ENCODE measurements at places on chromosomes 12 and 14.

- peak; percentile 67 for DNase-seq
These were observed 6.4 kb upstream of the ZNF385A start for GRCh38 chr12:54390668-54391551.

GRCh38 chr12:92432724-92433441 is 269.9 kb upstream of the PLEKHG7 start:
- no peak for DNase-seq

DNA sequence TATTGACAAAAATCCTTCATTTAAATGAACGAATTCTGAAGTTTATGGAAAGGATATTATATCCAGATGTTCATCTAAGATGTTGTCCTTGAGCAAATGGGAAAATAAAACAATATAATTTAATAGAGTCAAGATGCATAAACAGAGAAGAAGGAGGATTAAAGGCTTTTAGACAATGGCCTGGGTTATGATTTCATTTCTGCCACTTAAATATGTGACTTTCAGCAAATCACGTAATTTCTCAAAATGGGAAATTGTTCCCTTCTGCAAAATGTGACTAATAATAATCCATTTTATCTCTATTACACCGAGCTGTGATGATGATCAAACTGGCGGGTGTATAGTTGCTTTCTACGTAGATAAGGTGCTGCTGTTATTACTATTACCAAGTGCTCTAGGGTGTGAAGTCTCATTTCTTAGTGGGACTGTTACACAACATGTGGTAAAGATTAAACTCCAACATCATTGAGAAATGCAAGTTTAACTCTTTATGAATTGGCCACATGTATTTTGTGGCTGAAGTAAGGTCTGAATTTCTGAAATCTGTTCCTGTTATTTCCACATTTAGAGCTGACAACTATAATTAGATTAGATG is 157.0 kb downstream of the MYRFL start:
- DNase-seq, result no peak

DNA sequence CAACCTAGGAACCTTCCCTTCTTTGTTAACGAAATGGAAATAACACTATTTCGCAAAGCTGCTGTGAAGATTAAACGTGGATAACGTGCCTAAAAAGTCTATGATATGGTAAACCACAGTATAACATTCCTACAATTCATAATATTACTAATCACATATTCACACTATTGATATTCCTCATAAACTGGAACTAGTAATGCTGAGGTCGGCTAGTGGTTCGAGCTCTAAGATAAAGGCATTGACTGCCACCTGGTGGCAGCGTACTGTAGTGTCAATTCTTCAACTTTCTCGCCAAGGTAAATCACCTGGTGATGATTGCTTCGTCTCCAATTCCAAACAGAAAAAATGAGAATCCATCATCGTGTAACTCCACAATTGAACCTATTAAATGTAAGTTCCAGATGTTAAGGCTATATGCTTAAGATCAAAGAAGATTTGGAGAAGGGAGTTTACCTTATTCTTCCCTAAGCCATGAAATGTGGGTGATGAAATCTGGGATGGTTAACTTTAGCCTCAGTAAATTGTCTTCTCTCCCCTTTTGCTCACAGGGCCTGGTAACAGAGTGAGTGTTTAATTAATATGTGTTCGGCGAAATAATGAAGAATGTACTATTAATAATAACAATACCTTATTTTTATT is 197.5 kb upstream of the TMEM132C start:
- DNase-seq, result no peak

DNA sequence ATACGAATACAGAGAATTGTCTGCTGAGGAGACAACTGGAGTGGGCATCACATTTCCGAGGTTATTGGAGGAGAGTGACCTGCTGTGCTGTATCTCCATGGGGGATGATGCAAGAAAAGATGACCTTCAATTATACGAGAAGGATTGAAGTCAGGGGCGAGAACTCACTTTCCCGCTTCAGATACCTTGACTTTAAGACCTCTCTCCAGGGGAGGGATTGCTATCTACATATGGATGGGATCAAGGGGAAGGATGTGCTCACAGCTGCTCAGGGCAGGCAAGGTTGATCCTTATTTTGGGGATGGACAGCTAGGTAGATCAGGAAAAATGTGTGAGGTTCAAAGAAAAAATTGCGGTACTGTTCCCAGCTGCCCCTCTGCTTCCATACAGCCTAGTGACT is 24.4 kb downstream of the NEUROD4 start:
- no peak for DNase-seq

DNA sequence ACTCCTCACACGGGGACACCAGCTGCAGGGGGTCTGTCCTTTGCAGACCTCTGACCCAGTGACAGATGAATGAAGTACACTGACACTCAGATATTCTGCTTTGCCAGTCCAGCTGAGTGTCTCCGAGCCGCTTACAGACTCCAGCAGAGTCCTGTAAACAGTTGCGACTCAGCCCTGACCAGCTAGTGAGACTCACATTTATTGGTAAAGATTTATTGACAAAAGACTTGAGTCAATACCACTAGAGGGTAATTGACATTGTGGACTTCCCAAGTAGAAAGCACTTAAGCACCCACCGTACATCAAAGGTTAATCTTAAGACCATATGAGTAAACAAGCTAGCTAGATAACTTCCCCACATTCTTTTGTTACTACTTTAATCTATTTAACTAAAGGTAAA is 9.8 kb upstream of the FKBP4 start:
- DNase-seq, result no peak

DNA sequence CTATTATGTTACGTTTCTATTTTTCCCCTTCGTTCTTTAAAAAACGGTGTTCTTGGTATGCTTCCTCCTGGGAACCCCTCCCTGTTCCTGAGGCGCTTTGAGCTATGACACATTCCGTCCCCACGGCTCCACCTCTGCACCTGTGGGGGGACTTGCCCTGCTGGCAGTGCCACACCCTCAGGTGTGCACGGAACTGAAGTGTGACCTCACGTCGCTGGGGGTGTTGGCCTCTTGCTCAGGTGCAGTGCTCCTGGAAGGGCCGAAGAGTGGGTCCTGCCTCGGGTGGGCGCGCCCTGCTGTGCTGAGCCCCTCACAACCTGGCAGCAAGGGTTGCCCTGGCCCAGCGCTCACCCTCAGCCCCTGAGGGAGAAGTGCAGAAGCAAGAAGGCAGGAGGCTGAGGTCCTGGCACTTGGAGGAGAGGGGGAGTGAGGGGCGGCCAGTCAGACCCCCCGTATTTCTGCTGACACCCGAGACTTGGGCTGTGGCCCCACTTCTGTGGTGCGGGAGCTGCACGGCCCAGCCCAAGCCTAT is 4.9 kb downstream of the AMN start:
- DNase-seq, result no peak

GRCh38 chr12:80698256-80698655 is 9.2 kb upstream of the MYF6 start:
- no peak for DNase-seq

- DNase-seq, result no peak
These were observed 28.3 kb downstream of the SH2B3 start for GRCh38 chr12:111434049-111434448.

DNA sequence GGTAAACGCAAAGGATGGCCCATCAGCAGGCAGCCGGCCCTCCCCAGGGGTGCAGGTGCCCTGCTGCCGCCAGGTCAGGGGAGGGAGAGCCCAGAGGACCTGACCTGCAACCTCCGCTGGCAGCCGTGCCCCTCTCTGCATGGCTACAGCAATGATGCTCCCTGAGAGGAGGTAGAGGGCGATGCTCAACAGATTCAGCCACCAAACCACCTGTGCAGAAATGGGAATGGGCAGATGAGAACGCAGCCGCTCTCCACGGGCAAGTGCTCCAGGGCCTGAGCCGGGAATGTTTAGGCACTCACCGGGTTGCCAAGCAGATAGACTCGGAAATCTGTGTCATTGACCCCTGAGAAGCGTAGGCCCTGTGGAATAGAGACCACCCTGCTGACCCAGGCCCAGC is 8.7 kb upstream of the NGB start:
- DNase-seq, result no peak

DNA sequence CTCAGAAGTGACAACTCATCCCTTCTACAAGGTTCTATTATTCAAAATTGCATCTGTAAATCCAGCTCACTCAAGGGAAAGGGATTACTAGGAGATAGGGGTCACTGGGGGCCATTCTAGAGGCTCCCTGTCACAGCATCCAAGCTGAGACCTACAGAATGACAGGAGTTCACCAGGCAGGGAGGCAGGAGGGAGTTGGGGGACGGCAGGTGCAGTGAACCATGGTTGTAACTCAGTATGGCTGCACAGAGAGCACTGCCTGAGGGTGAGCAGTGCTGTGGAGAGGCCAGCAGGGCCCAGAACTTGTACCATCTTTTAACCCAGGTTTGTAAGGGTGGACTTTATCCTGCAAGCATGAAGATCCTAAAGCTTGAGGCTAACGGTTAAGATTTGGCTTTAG is 37.9 kb upstream of the SINHCAF start:
- DNase-seq, result no peak

DNA sequence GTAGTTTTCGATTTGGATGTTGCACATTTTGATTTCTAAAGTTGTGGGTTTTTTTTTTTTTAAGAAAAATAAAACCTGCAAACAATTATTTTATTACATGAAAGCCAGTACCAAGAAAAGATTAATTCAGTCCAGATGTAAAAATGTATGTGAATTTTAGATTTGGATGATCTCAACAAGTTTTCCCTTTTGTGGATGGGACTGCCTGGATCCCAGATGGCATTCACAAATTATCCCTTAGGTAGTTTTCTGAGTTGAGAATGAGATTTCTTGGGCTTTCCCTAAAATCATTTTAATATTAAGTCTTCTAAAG is 2.8 kb downstream of the FRMD6 start:
- DNase-seq, result no peak

- no peak for DNase-seq
These were observed 144.1 kb downstream of the PRKD1 start for GRCh38 chr14:29783556-29783955.

DNA sequence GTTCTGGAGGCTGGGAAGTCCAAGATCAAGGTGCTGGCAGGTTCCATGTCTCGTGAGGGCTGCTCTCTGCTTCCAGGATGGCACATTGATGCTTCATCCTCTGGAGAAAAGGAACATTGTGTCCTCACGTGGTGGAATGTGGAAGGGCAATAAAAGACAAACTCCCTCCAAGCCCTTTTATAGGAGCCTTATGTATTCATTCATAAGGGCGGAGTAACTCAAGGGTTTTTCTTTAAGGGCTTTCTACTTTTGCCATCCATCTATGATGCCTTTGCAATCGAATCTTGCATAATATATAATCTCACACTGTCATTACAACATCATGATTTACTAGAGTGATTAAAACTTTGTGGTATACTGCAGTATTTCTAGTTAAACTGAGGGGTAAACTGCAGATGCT is 132.7 kb upstream of the DDHD1 start:
- DNase-seq, result no peak

GRCh38 chr12:14317362-14318146 is 47.9 kb upstream of the ATF7IP start:
- DNase-seq, result no peak

- DNase-seq, result no peak
These were observed 87.1 kb upstream of the ATF1 start for GRCh38 chr12:50676756-50677155.
